ENCODE measurements at places on chromosomes 3 and 15. TPM values are rescaled to one million over a fixed set of nuclear protein-coding genes. Genes with fewer than 3 reads are reported as not detected.

GRCh38 chr3:175989161-175989560 is 1130.0 kb downstream of the NAALADL2 start:
- peak; percentile 74 for DNase-seq

- no peak for DNase-seq
These were observed 267.1 kb downstream of the RPLP1 start for GRCh38 chr15:69719527-69720240.

- DNase-seq: no peak
These were observed 2.7 kb upstream of the OPA1 start for GRCh38 chr3:193590088-193590856.

- no peak for DNase-seq
These were observed 372.8 kb downstream of the MAGI1 start for GRCh38 chr3:65665915-65666314.

DNA sequence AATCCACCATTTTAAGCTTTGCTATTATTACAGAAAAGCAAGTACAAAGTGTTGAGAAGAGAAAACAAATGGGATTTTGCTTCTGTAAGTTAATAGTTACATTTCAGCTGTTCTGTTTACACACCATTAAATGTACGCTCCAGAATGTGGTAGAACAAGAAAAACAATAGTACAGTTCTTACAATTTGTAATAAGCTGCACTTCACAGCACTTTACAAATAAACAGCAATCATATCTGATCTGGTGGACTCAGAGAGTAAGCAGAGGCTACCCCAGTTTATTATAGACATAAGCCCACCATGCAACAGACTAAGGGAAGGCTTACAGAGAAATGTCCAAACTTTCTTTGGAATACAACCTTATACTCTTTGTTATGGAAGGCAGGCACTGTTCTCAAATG is 126.4 kb downstream of the OXSM start:
- DNase-seq: no peak

- no peak for DNase-seq
These were observed 139.3 kb downstream of the NFKBIZ start for GRCh38 chr3:101988596-101988995.

Gene HDGFL3
- 70.0 TPM for total RNA-seq

Gene ANKRD63
- not detected for total RNA-seq

Gene AHSG
- total RNA-seq: not detected
